Fibroblast of gingiva (primary cell): ENCODE measurements at places on chromosomes 3 and 15.

GRCh38 chr3:70519026-70519425 is 206.6 kb upstream of the MDFIC2 start:
- DNase-seq, result no peak

DNA sequence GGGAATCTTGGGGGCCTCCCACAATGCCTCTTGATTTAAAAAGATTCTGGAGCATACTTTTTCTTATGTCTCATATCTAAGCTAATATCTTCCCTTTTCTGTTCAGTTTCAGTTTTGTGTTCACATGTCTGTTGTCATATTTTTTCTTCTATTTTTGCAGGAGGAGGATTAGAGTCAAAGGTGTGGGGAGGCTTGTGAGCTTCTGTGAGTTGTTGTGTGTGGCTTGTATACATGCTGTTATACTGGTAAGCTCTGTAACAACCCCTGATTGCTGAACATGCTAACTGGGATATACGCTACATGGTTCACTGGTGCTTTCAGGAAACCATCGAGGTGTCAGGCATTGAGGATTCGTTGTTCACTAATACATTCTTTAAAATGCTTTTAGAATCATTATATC is 83.5 kb downstream of the SLC25A26 start:
- DNase-seq, result no peak

DNA sequence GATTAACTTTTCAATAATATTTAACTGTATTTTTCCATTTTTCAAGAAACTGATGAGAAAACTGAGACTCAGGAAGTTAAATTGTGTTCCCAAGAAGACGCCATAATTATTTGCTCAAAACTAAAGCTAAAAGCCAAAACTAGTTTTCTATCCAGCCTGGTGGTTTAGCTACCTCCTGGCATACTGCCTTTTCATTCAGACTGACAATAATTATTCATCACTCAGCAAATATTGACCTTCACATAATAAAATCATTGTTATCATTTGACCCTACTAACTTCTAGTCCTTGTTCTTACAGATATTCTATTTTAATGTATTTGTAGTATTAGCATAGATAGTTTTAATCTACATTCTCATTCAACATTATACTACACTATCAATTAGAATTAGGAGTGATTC is 210.6 kb upstream of the GADL1 start:
- DNase-seq, result no peak

DNA sequence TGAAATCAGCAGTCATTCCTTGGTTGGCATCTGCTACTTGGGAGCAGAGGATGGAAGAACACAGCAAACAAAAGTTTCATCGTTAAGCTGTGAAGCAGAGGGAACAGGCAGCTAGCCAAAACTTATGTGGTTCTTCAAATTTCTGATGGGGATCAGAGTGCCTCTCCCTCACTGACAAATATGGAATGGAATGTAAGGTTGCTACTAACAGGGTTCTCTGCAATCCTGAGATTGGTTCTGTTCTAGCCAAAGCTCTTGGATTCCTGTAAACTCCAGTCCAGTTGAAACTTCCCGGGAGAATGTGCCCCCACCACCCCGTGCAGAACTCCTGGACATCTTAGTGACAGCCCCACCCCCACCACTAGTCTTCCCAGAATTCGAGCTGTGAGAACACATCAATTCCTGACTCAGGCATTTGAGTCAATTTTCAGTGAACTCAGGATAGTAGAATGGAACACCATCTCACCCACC is 55.9 kb upstream of the PHLDB2 start:
- peak; percentile 99 for DNase-seq

GRCh38 chr3:79414806-79415205 is 353.0 kb downstream of the ROBO1 start:
- DNase-seq, result peak; percentile 86
